Omental fat pad (tissue), 4 donors: ENCODE measurements at places on chromosomes 16 and 17. TPM values are rescaled to one million over a fixed set of nuclear protein-coding genes. Genes with fewer than 3 reads are reported as not detected.

DNA sequence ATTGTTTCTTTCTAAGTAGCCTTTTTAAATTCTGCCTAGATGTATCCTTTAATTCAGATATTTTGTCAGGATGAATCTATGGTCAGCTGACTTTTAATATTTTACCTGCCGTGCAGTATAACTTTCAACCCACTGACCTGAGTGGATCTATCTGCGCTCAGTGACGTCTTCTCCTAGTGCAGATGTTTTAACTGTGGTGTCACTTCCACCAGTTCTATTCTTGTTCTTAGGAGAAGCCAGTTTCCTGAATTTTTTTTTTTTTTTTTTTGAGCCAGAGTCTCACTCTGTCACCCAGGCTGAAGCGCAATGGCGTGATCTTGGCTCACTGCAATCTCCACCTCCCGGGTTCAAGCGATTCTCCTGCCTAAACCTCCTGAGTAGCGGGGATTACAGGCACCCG lies 5.0 kb upstream of the TM4SF5 start:
- no peak for DNase-seq

The CFAP97D1 gene
- not detected for total RNA-seq

DNA sequence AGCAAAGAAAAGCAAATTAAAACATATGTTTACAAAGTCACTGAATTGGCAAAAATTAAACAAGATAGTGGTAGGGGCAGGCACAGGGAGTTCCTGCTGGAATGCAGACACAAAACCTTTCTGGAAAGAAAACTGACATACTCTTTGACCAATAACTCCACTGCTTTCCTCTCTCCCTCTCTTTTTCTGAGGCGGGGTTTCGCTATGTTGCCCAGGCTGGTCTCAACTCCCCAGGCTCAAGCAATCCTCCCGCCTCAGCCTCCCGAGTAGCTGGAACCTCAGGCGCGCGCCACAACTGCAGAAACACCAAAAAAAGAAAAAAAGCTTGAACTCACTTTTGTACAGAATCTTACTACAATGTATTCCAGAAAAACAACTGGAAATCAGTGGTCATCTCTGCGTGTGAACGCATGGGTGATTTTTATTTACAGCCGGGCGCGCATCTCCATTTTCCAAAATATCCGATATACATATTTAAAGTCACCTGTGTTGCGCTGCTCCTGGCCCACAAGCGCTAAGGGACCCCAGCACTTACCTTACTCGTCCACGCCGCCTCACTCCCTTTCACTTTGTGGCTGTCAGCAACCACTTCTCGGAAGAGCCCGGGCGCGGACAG lies 480 bp downstream of the TXNL4B start:
- DNase-seq, result no peak

DNA sequence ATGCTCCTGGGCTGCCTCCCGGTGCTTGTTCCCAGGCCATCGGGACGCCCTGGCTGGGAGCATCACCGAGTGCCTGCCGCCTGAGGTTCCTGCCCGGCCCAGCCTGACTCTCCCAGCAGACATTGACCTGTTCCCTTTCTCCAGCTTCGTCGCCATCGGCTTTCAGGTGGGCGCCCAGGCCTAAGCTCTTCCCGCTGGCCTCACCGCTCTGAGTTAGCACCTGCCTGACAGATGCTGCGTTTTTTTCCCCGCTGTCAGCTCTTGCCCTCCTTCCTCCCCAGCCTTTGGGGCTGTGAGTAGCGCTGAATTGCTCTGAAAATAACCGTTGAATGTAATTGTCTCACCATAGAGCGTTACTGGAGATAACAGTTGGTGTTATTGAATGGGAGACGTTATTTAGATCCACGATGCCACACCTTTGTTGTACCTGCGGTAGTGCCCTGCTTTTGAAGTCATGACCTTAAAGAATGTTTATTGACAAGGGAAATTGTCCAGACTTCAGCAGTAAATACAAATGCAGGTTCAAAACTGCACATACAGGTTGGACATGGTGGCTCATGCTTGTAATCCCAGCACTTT lies 21.3 kb upstream of the SMIM5 start:
- no peak for DNase-seq

The CES4A gene
- total RNA-seq, result 48.1 TPM

DNA sequence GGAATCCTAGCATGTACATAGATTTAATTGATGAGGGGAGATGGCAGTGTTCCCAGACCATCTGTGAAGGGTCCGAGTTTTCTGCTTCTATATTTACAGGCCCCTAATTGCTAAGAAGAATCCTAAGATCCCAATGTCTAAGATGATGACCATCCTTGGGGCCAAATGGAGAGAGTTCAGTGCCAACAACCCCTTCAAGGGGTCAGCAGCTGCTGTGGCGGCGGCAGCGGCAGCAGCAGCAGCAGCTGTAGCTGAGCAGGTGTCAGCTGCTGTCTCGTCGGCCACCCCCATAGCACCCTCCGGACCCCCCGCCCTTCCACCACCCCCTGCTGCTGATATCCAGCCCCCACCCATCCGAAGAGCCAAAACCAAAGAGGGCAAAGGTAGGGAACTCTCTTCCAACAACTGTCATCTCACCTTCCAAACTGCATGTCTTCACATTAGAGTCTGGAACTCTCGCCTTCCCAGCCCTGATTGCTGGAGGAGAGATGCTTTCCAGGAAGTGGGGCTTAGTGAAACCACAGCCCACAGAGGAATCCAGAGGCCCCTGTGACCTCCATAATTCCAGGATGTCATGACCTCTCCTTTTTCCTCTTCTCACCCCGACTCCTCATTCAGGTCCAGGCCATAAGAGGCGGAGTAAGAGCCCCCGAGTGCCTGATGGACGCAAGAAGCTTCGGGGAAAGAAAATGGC lies 4.7 kb downstream of the CHD3 start:
- no peak for DNase-seq

The IGSF6 gene
- 18.6 TPM for total RNA-seq

The ABCA10 gene
- total RNA-seq, result 12.8 TPM

The CCL23 gene
- total RNA-seq, result 1.5 TPM

GRCh38 chr17:39643271-39643670 lies 6.3 kb downstream of the STARD3 start:
- no peak for DNase-seq
